ENCODE measurements at places on chromosomes 1 and 21.

- no peak for DNase-seq
Observed at GRCh38 chr1:92709738-92710137, 75.2 kb downstream of the EVI5 start.

DNA sequence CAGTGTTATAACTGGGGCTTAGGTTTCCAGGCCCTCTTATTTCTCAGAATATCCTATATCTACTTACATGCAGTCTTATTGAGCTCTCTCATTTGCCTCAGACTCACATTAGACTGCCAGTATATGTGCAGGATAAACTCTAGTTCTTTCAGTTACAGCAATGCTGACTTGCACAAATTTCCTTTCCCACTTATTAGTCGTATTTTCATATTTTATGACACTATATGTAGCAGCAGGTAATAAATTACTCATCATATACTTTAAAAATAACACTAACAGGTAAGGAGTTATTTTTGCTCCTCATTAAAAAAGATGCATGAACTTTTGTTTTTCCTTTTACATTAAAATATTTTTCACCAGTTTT, 65.7 kb downstream of the GADD45A start:
- DNase-seq: no peak

- peak; percentile 57 for DNase-seq
Observed at GRCh38 chr21:37532868-37533780, 166.6 kb downstream of the DYRK1A start.

- DNase-seq: no peak
Observed at GRCh38 chr21:46206163-46207005, 22.1 kb upstream of the SPATC1L start.

DNA sequence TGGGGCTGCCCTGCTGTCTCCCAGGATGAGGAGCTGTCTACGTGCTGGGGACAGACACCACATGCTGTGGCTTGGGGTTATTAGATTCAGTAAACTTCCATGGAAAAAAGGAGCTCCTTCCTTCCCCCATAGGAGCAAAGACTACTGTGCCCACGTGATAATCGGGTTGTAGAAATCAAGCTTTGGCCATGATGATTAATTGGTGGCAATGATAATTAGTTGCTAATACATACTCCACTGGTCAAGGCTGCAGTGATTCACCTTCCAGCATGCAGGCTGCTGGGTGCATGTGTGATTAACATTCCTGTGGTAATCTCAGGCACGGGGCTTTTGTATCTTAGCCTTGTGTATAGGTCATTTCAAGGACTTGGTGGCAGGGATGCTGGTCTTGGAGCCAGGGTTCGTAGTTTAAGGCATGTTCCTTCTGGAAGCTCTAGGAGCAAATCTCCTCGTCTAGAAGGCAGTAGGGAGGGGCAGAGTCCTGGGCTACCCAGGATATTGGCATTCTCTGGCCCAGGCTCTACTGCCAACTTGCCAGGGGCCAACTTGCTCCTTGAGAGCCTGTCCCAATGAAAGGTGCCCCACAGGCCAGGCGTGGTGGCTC, 41.4 kb downstream of the TMCO4 start:
- DNase-seq: no peak

DNA sequence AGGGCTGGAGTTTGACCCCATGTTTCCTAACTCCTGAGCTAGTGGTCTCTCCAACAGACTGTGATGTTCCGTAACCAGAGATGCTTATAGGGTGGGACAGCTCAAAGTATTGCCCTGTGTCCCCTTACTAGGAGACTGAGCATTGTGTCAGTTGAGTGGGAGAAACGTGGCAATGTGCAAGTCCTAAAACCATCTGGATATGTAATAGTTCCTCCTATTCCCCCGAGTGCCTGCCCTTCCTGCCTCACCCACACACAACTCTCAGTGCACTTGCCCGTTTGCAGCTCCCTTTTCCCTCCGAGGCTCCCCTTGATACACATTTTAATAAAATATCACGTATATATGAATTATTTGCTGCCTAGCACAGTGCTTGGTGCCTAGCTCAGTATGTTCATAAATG, 3.4 kb downstream of the PIGV start:
- no peak for DNase-seq

- no peak for DNase-seq
Observed at GRCh38 chr1:216560527-216560926, 137.3 kb upstream of the USH2A start.

DNA sequence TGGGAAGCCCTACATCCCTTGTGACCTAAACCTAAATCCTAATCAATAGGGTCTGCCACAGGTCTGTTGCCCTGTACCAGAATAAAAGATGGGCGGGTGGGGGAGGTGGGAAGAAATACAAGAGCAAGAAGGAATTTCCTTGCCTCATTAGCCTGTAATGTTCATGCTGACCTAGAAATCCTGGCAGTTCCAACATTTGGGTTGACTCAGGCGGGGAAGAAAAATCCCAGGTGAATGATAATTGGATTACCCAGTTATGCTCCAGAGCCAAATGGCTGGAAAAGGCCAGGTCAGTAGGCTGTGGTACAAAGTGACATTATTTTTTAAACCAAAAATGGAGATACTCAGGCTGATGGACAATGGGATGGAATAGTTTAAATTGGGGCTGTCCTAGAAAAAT, 27.3 kb upstream of the A3GALT2 start:
- DNase-seq: no peak

GRCh38 chr1:226708342-226708780, 30.7 kb downstream of the ITPKB start:
- DNase-seq: no peak
